Kidney (tissue), 22 donors: ENCODE measurements at places on chromosomes 13 and 19.

- no peak for DNase-seq
Observed at GRCh38 chr19:34313188-34313587, 51.8 kb upstream of the GPI start.

GRCh38 chr13:24027494-24027893 lies 130.2 kb upstream of the C1QTNF9B start:
- DNase-seq = no peak

DNA sequence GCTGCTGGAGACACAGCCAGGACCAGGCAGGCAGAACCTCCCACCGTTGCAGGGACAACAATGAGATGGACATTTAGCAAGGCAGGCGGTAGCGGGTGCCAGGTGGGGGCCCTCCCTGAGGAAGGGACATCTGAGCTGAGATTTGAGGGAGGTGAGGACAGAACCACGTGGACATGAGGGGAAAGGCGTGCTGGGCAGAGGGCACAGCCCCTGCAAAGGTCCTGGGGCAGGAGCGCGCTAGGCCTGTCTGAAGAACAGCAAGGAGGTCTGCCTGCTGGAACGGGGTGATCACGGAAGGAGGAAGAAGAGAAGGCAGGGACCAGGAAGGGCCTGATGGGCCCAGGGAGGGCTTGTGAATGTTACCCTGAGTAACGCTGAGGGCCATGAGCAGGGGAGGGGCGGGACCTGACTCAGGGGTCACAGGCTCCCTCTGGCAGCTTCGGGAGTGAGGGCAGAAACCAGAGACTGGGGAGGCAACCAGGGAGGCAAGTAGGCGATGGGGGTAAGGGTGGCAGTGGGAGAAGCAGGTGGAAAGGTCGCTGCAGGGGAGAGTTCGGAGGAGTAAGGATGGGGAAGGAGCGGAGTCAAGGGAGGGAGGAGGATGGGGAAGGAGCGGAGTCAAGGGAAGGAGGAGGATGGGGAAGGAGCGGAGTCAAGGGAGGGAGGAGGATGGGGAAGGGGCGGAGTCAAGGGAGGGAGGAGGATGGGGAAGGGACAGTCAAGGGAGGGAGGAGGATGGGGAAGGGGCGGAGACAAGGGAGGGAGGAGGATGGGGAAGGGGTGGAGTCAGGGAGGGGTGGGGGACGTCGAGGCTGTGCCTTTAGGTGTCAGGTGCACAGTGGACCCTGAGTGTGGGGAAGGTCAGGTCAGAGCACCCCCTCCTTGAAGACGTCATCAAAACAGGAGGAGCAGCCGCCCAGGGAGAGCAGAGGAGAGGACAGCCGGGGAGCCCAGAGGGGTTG lies 15.7 kb upstream of the B3GNT3 start:
- DNase-seq = no peak

DNA sequence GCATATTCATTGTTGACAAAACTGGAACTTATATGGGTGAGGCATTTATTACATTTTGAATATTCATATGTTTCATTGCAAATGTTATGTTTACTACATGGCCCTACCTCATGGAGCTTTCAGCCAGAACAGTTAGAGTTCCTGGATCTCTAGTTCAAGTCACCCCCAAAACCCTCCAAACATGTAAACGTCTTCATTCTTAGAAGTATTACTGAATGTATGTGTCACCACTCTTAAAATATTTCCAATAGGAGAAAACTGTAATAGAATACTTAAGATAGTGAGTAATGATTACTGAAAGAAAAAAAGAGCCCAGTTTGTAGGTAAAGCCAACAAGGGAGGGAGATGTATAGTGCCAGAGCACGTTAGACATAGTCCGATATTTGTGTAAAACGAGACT lies 23.5 kb downstream of the URI1 start:
- no peak for DNase-seq

DNA sequence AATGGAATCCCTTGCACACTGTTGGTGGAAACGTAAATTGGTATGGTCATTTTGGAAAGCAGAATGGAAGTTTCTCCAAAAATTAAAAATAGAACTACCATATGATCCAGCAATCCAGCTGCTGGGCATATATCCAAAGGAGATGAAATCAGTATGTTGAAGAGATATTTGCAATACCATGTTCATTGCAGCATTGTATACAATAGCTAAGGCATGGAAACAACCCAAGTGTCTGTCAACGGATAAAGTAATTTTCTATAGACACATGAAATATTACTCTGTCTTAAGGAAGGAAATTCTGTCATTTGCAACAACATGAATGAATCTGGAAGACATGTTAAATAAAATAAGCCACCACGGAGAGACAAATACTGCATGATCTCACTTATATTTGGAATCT lies 124.7 kb downstream of the GPC5 start:
- DNase-seq = no peak

- no peak for DNase-seq
Observed at GRCh38 chr19:35777086-35777841, 1.9 kb downstream of the ARHGAP33 start.

DNA sequence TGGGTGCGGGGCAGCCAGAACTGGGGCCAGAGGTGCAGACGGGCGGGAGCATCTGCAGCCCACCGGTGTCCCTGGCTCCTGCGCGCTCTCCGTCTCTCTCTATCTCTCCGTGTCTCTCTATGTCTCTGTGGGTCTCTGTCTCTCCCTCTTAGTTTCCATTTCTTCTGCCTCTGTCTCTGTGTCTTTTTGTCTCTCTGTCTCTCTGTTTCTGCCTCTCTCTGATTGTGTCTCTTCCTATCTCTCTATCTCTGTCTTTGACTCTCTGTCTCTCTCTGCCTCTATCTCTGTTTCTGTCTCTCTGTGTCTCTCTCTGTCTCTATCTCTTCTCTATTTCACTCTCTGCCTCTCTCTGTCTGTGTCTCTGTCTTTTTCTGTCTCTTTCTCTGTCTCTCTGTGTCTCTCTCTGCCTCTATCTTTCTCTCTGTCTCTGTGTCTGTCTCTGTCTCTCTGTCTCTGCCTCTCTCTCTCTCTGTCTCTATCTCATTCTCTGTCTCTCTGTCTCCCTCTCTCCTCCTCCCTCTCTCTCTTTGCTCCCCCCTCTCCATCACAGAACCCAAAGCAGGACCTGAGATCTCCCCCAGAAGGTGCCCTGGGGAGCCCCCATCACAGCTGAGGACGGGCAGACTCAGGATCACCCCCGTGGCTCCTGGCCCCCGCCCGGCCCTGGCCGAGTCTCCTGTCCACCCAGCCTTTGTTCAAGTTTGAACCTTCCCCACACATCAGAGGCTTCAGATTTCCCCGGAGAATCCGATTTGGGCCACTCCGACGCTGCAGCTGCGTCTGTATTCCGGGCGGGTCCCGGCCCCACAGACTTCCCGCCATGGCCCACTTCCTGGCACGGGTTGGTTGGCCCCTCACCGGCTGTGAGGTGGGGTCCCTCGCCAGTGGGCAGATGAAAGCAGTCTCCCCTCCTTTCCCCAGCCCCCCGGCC lies 48.6 kb upstream of the TCF3 start:
- no peak for DNase-seq

- DNase-seq = peak; percentile 59
Observed at GRCh38 chr19:49331616-49332055, 3.6 kb upstream of the CD37 start.

DNA sequence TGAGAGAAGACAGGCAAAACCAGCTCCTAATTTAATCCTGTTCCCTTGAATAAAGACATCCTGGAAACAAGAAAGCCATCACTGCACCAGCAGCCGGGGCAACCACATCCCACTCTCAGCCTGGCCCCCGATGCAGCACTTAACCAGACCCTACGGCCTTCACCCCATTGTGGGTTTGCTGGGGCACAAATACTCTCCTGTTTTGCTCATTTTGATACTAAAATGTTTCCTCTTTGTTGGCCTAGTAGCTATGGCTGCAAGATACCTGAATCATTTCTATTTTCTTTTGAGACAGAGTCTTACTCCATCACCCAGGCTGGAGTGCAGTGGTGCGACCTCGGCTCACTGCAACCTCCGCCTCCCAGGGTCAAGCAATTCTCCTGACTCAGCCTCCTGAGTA lies 28.4 kb downstream of the ANKRD27 start:
- no peak for DNase-seq

GRCh38 chr19:41376998-41377365 lies 649 bp downstream of the TMEM91 start:
- no peak for DNase-seq

DNA sequence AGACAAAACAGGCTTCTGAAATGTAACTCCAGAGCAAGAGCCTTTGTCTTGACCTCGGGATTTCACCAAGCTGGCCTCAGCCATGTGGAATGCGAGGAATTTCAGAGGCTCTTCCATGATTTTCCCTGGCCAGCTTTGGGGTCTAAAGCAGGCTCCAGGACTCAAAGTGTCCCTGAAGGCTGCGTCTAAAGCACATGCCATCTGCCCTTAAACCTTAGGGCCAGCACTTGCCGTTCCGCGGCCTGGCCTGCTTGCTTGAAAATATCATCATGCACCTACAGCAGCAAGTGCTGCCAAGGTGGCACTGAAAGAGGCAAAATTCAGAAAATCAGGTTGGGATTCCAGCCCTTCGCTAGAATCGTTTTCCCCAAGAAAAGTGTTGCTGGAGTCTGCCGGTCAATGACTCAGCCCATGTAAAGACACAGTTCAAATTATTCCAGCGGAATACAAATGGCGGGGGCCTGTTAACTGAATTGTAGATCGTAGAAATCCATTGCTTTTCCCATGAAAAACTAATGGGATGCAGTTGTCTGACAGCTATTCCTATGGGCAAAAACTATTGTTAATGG lies 105.7 kb upstream of the RAP2A start:
- no peak for DNase-seq

DNA sequence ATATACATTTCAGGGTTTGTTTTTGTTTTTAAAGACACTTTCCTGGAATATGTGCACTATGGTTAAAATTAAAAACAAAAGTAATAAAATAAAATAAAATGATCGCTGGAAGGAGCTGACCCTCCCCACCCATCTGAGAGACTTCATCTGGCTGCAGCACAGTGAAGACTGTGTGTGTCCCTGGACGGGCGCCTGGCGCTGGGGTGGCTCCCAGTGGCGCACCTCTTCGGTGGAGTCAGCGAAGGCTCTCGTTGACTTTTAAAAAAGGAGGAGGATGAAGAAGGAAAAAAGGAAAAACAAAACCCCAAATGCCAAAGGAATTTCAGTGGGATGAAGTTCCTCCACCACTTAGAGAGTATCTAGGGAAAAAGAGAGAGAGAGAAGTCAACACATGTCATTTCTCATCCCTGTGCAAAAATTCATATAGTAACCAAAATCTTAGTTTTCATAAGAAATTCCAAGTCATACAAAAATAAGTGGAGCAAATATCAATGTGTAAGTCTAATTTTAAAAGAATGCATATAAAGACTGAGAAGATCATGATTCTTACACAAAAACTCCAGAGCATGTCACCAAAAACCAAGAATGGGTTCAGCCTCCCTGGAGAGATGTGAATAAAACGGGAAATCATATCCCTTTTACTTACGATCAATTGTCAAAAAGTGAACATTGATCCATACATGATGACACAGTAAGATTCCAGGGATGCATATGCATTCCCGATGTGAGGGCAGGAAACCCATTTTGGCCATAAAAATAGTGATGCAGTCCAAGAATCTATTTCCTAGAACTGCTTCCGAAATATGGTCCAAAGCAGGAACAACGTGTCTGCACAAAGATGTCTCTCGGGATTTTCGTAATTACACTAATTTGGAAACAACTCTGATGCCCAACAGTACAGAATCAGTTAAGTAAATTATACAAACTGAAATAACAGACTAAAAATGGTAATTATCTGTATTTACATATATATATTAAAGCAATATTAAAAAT lies 123.8 kb downstream of the STK24 start:
- peak; percentile 41 for DNase-seq

- no peak for DNase-seq
Observed at GRCh38 chr13:34257966-34258365, 440.0 kb downstream of the RFC3 start.

DNA sequence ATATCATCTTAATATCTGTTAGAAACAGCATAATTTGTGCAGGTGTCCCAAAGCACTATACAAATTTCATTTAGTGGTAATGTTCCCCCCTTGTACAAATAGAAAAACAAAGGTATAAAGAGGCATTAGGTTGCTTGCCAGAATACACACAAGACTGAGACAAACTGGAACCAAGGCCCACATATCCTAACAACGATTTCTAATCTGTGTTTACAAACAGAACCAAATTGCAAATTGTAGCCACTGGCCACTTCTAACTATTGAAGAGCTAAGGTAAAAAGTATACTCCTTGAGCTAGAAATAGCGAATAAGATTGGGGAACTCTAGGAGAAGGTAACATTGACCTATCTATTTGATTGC lies 526.1 kb downstream of the KLF12 start:
- no peak for DNase-seq
